ENCODE measurements at places on chromosomes 6 and 20. TPM values are rescaled to one million over a fixed set of nuclear protein-coding genes. Genes with fewer than 3 reads are reported as not detected.

DEF6 gene
- polyA plus RNA-seq = 3.4 TPM

BICRAL gene
- polyA plus RNA-seq = 17.4 TPM

DNA sequence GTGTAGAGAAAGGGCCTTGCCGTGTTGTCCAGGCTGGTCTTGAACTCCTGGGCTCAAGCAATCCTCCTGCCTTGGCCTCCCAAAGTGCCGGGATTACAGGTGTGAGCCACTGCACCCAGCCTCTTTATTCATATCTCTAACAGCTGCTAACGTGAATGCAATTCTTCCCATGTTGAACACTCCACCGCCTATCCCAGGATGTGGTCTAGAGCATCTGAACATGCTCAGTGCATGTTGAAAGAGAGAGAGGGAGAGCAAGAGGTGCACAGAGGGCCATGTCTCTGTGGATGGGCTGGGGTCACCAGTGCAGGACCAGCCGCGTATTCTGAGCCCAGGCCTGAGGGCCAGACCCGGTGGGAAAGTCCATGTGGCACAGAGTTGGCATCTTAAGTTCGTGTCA, 12.8 kb downstream of the TUBB2A start:
- no peak for DNase-seq

GRCh38 chr20:59818911-59819310, 114.5 kb downstream of the SYCP2 start:
- DNase-seq = no peak

B3GAT2 gene
- polyA plus RNA-seq = 1.7 TPM

- DNase-seq = no peak
Observed at GRCh38 chr20:48651960-48652359, 175.8 kb downstream of the PREX1 start.

GRCh38 chr6:119076173-119076572, 2.3 kb downstream of the FAM184A start:
- no peak for DNase-seq

DNA sequence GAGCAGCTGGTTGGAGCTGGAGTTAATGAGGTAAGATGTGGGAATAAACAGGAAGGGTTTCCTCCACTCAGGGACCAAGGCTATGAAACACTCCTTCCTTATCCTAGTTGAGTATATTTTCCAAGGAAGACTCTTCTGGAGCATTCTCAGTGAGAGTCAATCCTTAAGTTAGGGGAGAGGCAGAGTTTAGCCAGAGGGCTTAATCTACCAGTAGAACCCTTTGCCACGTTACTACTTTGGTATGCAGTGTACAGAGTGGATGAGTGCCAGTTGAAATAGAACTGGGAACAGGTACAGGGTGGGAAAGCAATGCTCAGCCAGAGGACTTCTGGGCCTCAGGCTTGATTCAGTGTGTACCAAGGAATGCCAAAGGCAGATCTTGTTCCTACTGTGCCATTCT, 114.3 kb downstream of the UBE3D start:
- DNase-seq = no peak

DNA sequence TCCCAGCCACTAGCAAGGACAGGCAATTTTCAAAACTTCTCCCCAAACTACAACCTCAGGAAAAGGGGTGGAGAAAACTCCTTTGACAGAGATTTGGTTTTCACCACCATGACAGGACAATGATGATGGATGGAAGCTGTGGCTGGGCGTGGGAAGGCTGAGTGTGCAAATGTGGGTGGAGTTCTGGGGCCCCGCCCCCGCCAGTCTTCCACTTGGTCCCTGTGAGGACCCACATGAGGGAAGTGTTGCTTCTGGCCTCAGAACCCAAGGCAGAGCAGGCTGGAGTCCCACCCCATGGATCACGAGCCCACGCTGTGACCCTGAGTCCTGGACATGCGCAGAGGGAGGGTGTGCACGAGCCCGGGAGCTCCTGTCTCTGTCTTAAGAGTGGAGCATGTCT, 21.5 kb upstream of the MRGBP start:
- no peak for DNase-seq

DNA sequence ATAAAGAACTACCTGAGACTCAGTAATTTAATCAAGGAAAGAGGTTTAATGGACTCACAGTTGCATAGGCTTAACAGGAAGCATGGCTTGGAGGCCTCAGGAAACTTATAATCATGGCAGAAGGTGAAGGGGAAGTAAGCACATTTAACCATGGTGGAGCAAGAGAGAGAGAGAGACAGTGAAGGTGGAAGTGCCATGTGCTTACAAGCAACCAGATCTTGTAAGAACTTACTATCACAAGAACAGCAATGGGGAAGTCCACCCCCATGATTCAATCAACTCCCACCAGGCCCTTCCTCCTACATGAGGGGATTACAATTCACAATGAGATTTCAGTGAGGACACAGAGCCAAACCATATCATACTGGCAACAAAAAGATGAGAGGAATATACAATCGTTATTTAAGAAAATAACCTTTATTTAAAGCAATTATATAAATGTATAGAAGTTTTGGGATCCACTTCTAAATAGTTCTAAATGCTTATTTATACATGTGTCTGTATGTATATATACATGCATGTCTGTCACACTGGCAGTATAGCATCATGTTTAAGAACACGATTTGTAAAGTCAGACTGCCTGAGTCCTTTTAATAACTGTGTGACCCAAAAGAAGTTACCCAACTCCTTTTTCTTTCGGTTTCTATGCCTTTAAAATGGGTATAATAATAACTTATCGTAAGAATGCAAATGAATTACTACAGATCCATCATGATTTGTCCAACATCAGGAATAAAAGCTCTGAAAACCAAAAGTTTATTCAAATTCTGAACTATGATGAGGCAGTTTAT, 255.7 kb upstream of the THEMIS start:
- DNase-seq = no peak

DNA sequence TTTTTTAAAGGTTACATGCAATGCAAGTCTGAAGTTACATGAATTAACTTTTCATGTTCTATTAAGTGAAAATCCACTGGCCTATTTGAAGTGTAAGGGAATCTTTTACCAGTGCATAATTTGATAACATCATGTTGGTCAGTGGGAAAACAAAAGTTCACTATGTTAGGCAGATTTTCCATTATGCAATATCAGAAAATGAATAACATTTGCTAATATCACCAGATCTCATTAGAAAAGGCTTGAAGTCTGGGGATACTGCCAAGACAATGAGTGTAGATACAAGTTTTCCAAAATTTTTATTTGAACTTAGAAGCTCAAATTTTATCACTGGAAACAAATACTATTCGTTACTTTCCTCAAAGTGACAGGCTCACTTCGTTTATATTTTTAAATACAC, 296.4 kb upstream of the CDH4 start:
- DNase-seq = no peak

DNA sequence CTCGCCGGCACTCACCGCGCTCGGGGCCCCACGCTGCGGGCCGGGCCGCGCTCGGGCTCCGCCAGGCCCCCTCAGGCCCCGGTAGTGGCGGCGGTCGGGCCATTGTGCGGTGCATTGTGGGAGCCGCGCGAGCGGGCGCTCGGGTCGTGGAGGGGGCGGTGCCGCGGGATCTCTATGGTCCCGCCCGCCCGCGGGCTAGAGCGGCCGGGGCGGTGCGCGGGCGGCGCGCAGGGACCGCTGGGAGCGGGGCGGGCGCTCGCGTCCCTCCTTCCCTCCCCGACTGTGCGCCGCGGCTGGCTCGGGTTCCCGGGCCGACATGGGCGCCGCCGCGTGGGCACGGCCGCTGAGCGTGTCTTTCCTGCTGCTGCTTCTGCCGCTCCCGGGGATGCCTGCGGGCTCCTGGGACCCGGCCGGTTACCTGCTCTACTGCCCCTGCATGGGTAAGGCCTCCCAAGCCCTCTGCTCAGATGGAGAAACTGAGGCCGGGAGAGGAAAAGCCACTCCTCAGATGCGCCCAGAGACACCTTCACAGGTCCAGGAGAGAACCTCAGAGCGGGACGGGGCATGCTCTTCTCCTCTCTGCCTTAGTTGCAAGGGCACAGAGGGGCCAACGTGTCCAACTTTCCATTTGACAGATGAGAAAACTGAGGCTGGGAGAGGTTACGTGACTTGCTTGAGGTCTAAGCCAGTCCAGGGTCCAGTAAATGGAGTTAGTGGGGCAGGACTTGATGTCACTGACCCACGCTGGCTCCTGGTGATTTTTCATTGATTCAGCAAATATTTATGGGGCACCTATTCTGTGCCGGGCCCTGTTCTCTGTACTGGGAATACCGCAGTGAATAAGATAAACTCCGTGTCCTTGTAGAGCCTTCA, at the start of the genes PLAGL2 and POFUT1:
Gene PLAGL2, minus strand, starts transcription at position 118 of the 873 bp plus-strand sequence. CDS start 5,565 bp downstream, outside the sequence.
Gene POFUT1, plus strand, starts transcription at position 255 of the 873 bp plus-strand sequence. Its CDS starts 62 bp downstream, at position 317.
- DNase-seq = peak; percentile 90

DNA sequence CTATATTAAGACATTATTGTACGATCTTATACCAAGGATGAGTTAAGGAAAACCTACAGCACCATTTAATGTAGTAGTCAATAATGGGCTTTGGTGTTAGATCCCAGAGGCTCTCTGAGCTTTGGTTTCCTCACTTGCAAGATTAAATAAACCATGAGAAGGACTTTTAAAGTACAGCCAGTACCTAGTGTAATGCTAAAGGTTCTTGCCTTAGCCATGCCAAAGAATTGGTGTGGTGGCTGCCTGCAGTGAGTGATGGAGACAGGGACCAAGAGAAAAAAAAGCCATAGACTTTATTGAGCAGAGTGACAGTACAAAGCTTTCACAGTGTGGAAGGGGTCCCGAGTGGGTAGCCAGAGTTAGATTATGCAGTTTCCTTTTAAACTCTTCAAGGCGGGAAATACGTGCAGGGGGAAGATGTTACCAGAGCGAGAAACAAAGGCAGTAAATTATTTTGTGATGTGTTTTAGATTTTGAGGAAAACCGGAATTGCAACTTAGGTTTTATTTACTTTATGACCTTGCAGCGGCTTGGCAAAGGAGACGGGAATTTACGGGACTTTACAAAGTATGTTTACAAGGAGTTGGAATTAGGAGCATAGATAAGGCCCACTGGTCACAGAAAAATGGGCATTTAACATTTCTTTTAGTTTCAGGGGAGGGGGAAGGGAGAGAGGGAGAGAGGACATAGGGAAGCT, 100.4 kb downstream of the MYO6 start:
- no peak for DNase-seq

GRCh38 chr6:24072038-24072746, 53.8 kb upstream of the NRSN1 start:
- no peak for DNase-seq

GRCh38 chr6:42007286-42008137, 42.8 kb upstream of the TAF8 start:
- no peak for DNase-seq

DNA sequence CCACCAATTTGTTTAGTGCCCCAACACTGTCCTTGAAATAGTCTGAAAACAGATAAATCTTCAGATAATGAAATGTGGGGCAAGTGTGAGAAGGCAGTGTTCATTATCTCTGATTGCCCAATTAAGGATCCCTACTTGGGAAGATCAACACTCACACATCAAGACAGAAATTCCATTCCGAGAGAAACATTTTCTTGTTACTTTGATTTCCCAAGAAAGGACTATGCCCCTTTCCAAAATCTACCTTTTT, 16.2 kb downstream of the HMGN4 start:
- DNase-seq = no peak

BEND6 gene
- 5.8 TPM for polyA plus RNA-seq

ADTRP gene
- polyA plus RNA-seq = 1.2 TPM

SPATA25 gene
- polyA plus RNA-seq = 6.0 TPM

GRCh38 chr6:144158133-144158532, 7.8 kb downstream of the STX11 start:
- no peak for DNase-seq

SS18L1 gene
- polyA plus RNA-seq = 26.1 TPM

- no peak for DNase-seq
Observed at GRCh38 chr6:81987293-81987692, 234.8 kb upstream of the TENT5A start.

TCF15 gene
- 0.90 TPM for polyA plus RNA-seq

GRCh38 chr6:142356201-142356883, 54.5 kb downstream of the ADGRG6 start:
- no peak for DNase-seq

- DNase-seq = no peak
Observed at GRCh38 chr20:33677991-33678702, 3.9 kb upstream of the NECAB3 start.

- no peak for DNase-seq
Observed at GRCh38 chr6:148218542-148219258, 123.9 kb upstream of the SASH1 start.

- no peak for DNase-seq
Observed at GRCh38 chr6:131399433-131399832, 173.6 kb upstream of the ARG1 start.

SLX4IP gene
- 12.6 TPM for polyA plus RNA-seq

DNA sequence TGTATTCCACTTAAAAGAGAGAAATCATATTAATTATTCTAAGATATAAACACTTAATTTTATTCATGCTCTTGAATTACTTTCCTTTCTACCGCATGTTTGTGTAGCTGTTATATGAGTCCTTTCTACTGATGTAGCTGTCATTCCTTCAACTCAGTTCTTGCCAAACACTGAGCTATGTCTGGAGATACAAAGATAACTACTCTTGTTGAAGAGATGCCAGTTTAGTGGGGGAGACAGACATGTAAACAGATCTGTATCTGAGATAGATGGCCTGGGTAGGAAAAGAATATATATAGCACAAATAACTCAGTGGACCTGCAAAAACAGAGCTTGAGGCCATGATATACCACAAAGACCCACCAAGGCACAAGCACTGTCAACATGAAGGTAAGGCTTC, 157.3 kb downstream of the BTBD9 start:
- no peak for DNase-seq

GSTA3 gene
- 0.52 TPM for polyA plus RNA-seq

IP6K3 gene
- polyA plus RNA-seq = 1.0 TPM

All from left kidney (tissue), 8 donors.